ENCODE measurements at places on chromosomes 16 and 17.

DNA sequence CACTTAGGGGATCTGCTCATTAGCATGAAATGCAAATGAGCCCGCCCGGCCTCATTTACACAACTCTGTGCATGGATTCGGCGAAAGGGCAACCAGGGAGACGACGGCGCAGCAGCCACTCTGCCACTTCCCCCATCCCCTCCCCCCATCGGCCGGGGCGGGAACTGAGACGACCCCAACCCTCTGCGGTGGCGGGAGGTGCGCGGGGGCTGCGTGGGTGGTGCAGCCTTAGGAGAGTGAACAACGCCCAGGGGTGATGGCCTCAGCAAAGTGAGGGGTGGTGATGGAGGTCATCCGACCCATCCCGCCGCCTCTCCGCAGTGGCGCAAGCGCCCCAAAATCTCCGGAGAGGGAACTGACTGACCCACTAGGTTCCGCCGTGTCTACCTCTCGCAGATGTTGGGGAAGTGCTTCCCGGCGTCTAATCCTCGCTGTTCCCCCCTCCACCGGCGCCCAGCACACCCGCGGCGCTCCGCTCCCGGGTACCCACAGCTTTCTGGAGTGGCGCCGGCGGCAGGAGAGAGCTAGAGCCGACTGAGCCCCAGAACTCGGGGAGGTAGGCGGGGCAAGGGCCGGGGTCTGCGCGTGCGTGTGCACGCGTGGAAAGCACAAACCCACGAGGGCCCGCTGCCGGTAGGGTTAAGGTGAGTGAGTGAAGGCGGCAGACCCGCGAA lies 1.4 kb upstream of the CACNA1G start:
- no peak for DNase-seq

DNA sequence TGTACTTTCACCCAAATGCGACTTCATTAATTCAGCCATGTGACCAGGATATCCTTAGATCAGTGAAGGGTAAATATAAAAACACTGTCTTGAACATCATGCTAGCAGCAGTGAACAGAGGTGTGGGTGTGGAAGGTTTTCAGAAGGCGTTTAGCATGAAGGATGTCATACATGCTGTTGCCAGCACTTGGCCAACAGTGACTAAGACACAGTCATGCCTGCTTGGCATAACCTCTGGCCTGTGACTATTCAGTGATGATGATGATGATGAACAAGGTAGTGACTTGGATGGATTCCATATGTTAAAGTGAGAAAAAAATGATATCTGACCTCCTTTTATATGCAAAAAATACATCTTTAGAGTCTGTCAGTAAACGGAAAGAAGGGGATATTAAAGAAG lies 97.9 kb downstream of the MAP2K4 start:
- DNase-seq, result no peak

DNA sequence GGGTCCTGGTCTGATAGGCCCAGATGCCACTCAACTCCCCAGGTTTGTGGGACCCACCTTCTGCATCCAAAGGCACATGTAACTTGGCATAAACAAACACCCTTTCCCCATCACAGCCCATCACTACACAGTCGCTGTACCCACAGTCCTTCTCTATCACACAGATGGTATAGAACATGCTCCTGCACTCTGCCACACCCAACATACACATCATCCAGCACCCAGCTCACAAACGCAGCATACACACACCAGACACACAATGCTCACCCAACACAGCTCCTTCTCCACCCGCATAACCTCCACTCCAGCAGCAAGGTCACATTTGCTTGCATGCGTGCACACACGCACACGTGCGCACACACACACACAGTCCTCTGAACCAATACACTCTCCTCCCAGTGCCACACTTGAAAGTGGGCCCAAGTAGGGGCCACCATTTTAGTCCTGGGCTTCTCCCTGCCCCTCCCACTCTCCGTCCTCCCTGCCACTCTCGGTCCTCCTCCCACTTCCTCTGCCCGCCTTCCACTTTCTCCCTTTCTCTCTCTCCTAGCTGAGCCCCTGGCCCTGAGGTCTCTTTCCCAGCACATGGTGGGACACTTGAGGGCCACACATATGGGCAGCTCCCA lies 8.5 kb upstream of the TMEM92 start:
- no peak for DNase-seq

DNA sequence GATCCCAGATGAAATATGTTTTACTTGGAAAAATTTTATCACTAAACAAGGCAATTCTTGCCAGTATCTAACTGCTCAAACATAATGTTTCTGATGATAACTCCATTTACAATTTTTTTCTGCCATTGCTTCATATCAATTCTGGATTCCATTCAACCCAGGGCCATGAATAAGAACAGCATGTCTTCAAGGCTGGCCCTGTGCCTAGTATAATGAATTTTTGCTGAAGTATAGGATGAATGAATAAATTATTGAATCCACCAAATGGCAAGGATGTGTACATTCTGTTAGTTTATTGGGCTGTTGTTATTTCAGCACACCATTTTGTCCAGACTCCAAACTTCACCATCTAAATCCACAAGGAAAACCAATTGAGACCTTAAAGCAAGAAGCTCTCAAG lies 414.7 kb downstream of the HS3ST3B1 start:
- DNase-seq, result no peak

GRCh38 chr17:2138761-2139160 lies 83.9 kb downstream of the HIC1 start:
- DNase-seq, result no peak

DNA sequence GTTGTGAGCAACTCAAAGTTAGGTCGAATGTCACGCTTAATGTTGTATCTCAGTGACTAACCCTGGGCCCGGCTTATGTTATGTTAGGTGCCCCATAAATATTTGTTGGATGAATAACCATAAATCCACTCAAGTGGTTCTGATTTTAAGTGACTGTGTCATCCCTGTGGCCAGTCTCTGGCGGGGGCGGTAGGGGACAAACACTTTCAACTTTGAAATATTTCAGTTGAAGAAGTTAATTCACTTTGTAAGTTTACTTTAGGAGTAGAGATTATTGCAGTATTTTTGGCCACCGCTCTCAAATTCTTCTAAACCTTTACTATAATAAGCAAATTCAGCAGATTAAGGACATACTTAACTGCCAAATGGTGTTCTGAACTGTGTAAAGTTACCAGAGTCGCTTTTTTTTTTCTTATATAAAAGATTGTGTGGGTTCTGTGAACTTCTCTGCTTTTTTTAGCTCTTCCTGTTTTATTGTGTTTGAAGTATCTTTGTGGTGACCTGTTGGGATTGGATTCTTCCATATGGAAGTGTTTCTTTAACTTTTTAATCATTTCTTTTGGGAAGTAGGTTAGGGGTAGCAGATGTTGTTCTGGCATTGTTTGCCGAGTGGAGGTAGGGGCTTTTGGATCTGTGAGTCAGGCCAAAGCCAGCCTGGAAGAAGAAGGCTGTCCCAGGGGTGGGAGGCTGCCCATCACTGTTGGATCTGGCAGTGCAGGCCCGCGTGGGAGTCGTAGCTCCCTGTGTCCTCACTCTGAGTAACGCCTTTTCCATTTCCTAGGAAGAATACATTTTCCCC lies 61.4 kb upstream of the TBX2 start:
- DNase-seq, result no peak

- no peak for DNase-seq
Measured at GRCh38 chr16:66355526-66355925, 11.0 kb upstream of the CDH5 start.

- no peak for DNase-seq
Measured at GRCh38 chr17:7703584-7704479, 1.2 kb upstream of the EFNB3 start.

- no peak for DNase-seq
Measured at GRCh38 chr16:53946746-53947386, 242.9 kb downstream of the FTO start.

- peak; percentile 3 for DNase-seq
Measured at GRCh38 chr16:89093602-89094251, at the start of gene ACSF3. TSS of gene ACSF3 (plus strand) at chr16:89093852. CDS start at chr16:89100682, 6,830 bp downstream.

DNA sequence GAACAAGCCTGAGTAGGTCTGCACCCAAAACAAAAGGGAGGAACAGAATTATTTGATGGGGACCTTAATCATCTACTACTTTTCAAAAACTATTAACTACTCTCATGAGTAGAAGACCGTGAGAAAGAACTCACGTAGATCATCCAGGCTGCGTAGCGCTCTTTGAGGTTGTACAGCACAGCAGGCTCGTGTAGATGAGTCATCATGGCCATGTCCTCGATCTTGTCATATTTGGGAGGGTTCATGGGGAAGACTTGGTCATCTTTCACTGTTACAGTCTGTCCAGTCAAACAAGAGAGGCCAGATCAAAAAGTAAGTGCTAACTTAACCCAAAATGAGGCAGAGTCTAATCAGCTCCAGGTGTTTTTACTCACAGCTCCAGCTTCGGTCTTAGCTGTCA lies 2.3 kb downstream of the MYH1 start:
- no peak for DNase-seq

- DNase-seq, result no peak
Measured at GRCh38 chr17:13589658-13590057, 12.1 kb downstream of the HS3ST3A1 start.

- no peak for DNase-seq
Measured at GRCh38 chr16:89373355-89374110, 116.8 kb downstream of the ANKRD11 start.

- no peak for DNase-seq
Measured at GRCh38 chr16:58789351-58789750, 55.2 kb upstream of the GOT2 start.

DNA sequence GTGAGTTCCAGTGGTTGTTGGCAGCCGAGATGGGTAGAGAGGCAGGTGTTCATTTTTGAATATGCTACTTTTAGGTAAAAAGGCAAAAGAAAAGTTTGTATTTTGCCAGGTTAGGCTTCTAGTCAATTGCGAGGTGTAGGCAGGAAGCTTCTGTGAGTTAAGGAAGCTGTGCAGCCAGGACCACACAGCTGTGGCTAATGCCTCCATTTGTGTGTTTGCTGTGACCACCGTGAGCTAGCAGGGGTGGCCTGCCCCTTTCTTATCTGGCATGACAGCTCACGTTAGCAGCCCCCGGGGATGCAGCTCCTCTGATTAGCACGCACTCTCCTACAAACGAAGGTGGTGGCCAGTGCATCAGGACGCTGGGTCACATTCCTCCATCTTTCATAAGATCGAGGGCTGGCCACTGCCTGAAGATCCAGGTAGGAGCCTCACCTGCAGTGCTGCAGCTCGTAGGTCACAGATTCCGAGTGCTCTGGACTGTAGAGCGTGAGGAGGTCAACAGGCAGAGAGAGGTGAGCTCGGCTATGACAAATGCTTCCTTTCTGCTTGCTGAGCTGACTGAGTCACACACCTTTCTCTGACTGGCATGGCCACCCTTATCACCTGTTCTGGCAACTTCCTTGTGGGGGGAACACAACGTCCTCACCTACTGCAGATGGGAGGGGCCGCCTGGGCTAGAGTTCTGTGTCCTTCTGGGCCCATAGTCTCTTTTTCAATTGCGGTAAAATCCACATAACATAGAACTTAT lies 244.4 kb downstream of the HS3ST3B1 start:
- DNase-seq, result no peak

GRCh38 chr17:81394377-81394920 lies 808 bp upstream of the BAHCC1 start:
- peak; percentile 69 for DNase-seq

DNA sequence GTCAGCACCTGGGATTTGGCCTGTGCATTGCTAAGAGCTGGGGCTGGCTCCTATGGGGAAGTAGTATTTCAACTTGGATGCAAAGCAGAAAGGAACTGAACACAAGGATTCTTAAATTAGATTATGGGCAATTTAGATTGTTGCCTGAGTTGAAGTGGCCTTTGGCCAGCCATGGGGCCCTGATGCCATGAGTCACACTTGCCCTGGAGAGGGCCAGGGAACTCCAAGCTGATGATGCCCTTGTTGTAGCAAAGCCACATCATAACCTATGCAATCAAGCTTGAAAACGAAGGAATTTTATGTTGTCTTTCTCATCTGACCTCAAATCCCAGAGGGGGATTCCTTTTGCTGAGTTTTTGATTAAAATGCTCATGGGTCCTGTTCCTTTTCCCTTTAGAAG lies 3.9 kb upstream of the SPATA32 start:
- DNase-seq, result no peak

- no peak for DNase-seq
Measured at GRCh38 chr16:74565378-74565777, 41.5 kb downstream of the GLG1 start.

- no peak for DNase-seq
Measured at GRCh38 chr16:69417520-69418199, 6.8 kb upstream of the CYB5B start.

DNA sequence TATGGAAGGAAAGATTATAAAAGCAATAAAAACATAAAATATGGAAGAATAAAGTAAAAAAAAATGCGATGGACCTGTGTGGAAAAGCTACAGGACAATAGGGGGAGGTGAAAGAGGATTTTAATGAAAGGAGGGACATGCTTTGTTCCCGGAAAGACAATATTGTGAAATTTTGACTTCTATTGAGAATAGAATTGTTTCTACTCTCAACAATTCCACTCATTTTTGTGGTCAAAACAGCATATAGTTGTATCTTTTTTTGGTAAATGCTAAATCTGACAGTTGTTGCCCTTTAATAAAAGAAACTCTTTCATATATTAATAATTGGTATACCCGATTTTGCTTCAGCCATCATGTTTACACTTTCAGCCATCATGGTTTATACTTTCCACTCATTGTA lies 22.9 kb upstream of the APPBP2 start:
- DNase-seq, result no peak

DNA sequence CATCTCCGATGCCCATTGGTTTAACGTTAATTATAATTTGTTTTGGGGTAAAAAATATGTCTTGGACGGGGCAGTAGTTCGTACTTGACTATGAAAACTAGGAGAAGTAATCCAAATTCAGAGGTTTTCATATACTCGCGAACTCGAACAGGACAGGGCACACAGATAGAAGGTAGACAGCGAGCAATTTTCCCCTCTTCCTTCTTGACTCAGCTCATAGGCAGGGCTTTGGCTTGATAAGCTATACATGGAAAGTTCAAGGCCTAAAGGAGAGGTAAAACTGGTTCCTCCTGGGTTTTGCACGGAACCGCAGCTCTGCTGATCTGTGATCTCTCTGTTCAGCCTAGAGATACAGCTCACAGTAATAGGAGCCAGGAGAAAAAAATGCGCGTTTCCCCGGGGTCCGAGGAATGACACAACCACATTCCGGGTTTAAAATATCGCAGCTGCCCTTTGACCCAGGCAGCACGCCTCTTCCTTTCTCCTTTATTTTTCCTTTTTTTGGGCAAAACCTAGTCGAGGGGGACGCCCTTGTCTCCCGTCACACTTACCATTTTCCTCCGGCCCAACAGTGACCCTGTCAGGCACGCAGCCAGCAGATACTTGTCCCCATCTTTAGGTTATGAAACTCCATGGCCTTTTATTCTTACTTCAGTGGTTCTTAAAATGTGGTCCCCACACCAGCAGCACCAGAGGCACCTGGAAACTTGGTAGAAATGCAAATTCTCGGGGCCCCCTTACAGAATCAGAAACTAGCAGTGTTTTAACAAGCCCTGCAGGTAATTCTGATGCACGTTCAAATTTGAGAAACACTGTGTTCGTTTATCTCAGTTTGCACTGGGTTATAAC lies 1.7 kb upstream of the LASP1 start:
- no peak for DNase-seq

- no peak for DNase-seq
Measured at GRCh38 chr16:55658898-55659420, 3.2 kb downstream of the SLC6A2 start.

DNA sequence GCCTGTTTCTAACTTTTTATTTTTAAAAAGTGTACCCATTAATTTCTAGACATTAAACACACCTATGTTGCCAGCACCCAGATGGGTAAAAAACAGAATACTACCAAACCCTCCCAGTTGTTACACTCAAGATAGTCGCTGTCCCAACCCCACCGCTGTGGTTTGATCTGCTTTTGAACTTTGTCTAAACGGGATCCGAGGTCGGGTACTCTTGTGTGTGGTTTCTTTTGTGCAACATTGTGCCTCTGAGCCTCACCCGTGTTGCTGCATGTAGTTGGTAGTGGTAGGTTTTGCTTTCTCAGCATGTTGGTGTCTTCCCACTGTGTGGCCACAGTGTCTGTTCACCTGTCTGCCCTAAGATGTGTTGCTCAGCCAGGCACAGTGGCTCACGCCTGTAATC lies 4.3 kb downstream of the KLHL36 start:
- no peak for DNase-seq

Data from NCI-H774 (cell line).